HuH-7.5 (cell line): ENCODE measurements at places on chromosomes 7 and 10.

GRCh38 chr7:41256186-41256945, 446.5 kb downstream of the INHBA start:
- no peak for DNase-seq

- DNase-seq: no peak
Measured at GRCh38 chr10:34524369-34525091, 290.6 kb downstream of the PARD3 start.

DNA sequence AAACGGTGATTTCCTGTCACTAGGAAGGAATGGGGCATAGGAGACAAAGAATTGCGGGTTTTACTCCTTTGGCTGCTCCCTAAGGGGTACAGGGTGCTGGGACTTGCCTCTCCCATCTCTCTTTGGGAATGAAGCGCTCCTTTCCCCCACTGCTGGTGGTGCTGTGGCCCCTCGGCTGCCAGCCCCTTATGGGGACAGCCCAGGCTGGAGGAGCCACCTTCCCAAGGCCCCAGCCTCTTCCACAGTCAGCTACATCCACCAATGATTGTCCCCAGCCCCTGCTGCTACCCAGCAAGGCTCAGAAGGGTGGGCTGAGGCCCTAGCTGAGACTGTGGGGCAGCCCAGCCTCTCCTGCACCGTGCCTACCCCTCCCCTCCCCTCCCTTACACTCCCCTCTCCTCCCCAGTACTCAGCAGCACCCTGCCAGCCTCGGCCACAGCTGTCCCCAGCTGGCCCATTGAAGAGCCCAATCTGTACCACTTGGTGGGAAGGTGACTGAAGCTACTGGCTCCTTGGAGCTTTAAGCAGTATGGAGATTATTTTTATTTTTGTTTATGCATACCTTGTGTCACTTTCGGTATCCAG, 19.0 kb downstream of the PRKAG2 start:
- DNase-seq: no peak

GRCh38 chr10:95756041-95756761, at the start of gene ENTPD1:
ENTPD1 (plus strand) TSS chr10:95756163; CDS start chr10:95756240, 77 bp downstream.
- DNase-seq: no peak

GRCh38 chr10:71436268-71437125, 39.8 kb downstream of the CDH23 start:
- DNase-seq: no peak

GRCh38 chr7:16178092-16178491, 243.2 kb downstream of the CRPPA start:
- DNase-seq: no peak

DNA sequence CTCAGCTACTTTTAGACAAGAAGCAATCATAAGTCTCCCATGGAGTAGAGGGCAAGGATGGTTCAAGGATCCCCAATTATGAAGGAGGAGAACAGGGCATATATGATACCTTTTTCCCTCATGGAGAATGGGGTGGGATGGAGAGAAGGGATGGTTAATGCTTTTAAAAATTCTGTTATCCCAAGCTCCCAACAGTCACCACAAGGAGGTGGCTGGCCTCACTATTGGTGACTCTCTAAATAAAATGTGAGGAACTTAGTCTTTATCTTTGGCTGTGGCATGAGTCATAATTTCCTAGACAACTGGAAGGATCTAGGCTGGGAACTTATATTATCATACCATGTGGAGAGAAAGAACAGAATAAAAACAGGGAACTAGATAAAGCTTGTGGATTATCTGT, 297.0 kb downstream of the PHTF2 start:
- DNase-seq: no peak
